Stimulated activated CD8-positive, alpha-beta memory T cell treated with anti-CD3 and anti-CD28 coated beads, Interleukin-4, amount 100 ng/mL, for 4 hours (primary cell): ENCODE measurements at places on chromosomes 12 and 14.

DNA sequence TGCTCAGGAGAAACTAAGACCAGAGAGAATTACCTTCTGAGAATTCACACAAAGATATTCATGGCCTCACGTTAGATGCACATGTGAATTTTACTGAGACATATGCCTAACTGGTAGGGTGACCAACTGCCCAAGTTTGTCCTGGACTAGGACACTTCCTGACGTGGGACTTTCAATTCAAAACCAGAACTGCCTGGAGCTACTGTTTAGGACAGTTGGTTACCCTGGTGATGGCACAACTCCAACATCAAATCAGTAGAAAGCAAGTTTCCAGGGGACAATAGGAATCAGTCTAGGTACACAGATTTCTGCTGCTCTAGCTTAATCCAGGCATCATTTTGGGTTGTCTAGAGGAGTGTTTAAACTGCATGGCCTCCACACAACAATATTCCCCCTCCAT lies 178.7 kb downstream of the GXYLT1 start:
- no peak for DNase-seq

GRCh38 chr12:110367181-110367864 lies 36.2 kb downstream of the ANAPC7 start:
- no peak for DNase-seq

- no peak for DNase-seq
Observed at GRCh38 chr12:114711689-114712152, 27.7 kb upstream of the TBX3 start.

- DNase-seq: no peak
Observed at GRCh38 chr14:32039401-32040030, 37.6 kb upstream of the ARHGAP5 start.

DNA sequence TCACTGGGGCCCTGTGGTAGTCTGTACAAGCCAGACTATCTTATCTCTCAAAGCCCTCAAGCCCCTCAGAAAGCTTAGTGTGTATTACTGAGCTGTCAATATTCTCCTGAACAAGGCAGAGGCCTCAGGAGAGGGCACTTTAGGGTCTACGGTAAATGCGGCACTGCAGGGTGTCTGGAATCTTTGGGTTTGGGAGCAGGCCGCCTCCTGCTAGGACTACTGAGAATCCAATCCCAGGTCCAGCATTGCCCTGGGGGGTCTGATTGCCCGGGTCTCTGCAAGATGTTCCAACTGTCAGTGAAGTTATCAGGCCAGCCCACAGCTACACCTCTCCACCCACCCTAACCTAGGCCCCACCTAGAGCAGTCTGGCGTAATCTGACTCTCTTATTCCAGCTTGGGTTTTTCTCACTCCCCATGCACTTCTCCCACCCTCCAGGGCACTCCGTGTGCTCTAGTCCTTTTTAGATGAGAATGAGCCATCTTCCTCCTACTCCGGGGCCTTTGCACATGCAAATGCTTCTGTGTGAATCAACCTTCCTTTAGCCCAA lies 4.3 kb upstream of the ZFP36L1 start:
- DNase-seq: no peak

DNA sequence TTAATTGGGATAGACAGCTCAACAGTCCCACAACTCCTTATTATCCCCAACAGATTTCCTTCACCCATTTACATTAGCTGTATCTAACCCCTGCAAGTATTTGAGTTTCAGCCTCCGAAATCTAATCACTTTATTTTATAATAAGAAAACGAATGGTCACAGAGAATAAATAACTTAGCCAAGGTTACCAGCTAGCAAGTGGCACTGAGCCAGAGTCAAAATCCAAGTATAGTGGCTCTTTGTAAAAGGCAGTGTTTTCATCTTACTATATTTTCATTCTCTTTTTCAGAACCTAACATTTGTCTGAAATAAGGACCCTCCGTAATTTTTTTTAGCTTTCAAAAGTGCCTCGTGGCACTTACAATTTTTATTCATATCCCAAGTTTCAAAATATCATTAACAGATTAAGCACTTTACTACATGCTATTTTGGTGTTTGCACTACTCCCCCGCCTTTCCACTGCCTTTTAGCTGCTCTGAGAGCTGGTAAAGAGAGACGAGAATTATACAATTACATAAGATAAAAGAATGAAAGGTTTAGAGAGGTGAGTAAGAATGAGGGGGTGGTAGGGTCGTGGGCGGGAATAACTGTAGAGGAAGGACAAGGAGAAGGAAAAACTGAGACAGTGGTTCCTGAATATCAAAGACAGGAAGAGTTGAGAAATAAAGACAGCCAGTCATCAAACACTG lies 3.7 kb upstream of the USP15 start:
- peak; percentile 71 for DNase-seq

- DNase-seq: no peak
Observed at GRCh38 chr12:65392491-65392890, 114.0 kb downstream of the MSRB3 start.

- DNase-seq: no peak
Observed at GRCh38 chr14:89406941-89407340, 10.1 kb downstream of the FOXN3 start.

- DNase-seq: no peak
Observed at GRCh38 chr12:89556976-89557375, 31.1 kb upstream of the POC1B start.

GRCh38 chr14:31962920-31963319 lies 114.2 kb upstream of the ARHGAP5 start:
- no peak for DNase-seq

DNA sequence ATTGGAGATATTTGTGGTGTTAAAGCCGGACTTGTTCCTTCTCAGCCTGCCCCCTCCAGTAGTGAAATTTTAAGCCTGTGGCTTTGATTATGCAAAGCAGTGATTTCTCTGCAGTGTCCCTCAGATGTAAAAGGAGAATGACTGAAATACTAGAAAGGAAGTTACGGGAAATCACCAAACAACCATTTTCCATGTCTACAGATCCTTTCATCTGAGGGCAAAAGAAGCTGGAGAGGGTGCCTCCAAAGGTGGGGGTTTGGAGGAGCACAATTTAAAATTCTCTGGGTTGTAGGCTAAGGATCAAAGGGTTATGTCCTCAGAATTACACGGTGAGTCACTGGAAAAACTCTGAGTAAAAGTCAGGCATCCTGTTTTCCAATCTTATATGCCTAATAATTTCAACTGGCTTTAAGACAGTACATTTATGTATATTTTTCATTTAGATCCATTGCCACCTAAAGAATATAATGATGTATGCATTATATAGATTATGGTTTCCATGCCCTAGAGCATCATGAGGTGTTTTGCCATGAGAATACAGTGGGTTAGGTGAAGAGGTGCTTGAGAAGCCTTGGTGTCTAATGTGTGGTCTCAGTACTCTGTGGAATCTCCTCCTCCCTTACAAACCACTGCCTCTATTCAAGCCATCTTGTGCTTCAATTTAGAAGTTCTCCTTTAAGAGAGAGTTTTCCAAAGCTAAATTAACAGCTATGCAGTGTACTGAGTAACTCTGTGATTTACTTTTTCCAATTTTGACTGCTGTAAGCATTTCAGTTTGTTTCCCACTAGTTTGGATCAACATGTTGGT lies 362.1 kb downstream of the RAD51B start:
- DNase-seq: no peak

DNA sequence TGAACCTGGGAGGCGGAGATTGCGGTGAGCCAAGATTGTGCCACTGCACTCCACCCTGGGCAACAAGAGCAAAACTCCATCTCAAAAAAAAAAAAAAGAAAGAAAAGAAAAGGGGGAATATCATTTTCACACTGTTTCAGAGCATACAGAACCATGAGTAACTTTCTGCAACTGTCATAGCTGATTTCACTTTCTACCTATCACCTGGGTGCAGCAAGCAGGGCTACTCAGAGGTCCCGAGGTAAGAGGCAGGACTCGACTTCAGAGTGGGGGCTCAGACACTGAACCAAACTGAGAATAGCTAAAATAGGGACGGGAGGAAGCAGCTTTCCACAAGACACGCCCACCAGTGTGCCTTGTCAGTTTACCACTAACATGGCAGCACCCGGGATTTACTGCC lies 29.8 kb downstream of the OR10P1 start:
- no peak for DNase-seq

DNA sequence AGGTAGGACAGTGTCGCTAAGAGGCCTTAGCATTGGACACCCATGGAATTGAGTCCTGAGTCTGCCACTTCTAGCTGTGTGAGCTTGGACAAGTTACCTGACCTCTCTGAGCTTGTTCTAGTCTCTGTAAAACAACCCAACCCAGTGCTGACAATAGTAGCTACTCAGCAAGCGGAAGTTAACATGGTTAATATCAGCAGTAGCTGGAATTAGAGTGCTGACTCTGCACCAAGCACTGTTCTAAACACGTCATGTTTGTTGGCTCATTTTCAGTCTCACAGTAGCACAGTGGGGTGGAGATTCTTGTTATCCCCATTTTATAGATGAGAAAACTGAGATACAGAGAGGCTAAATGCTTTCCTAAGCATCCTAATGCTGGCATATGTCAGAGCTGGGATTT lies 47.5 kb upstream of the RIN3 start:
- no peak for DNase-seq

GRCh38 chr12:57138526-57139272 lies 8.7 kb downstream of the LRP1-AS start:
- no peak for DNase-seq

- DNase-seq: no peak
Observed at GRCh38 chr12:121925358-121925695, 6.9 kb downstream of the CFAP251 start.

- DNase-seq: no peak
Observed at GRCh38 chr12:203462-204260, 10.3 kb downstream of the SLC6A12 start.

DNA sequence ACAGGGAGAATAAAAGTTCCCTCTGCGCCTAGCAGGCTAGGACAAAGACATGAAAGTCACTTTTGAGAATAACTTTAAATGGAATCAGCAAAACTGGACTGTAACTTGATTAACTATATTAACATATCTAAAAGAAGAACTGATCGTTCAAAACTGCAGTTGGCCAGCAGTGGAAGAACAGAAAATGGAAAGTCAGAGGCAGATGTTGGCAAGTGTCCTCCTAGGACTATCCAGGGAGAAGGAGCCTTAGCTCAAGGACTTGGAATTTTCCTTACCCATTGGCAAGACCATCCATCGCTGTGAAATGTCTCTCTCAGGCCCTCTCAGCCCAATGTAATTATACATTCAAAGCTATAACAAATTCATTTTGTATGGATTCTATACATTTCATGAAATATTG lies 419.7 kb downstream of the ATP23 start:
- DNase-seq: no peak

GRCh38 chr14:101683365-101683764 lies 78.1 kb upstream of the PPP2R5C start:
- DNase-seq: no peak

DNA sequence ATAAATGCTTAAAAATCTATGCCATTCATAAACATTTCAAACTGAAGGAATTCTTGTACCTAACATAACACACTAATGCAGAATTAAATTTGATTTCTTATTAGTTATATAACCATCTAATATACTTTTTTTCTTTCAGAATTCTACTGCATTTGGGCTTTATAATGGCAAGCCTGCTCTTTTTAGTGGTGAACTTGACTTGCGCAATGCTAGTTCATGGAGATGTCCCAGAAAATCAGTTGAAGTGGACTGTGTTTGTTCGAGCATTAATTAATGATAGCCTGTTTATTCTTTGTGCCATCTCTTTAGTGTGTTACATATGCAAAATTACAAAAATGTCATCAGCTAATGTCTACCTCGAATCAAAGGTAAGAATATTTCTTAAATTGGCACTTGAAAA lies 47.3 kb downstream of the GPR137C start:
- no peak for DNase-seq

DNA sequence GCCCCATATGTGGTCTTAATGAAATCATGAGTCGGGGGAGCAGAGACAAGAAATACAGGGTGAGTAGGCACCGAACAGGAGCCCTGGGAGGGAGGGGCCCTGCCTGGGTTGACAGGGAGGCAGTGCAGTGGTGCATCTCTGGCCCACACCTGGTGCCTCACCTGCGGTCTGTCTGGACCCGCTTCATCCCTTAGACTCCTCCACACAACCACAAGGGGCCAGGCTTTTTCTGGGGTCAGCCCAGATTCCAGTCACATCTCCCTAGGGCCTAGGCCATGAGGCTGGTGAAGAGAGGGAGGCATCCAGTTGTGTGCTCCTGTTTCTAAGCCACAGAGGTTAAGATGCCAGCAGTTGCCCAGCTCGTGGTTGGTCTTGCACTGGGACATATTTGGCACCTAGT lies 343.3 kb upstream of the FKBP4 start:
- no peak for DNase-seq

- no peak for DNase-seq
Observed at GRCh38 chr14:58151133-58152013, 640 bp downstream of the ARMH4 start.

GRCh38 chr12:46499226-46499625 lies 126.7 kb upstream of the SLC38A2 start:
- DNase-seq: no peak

DNA sequence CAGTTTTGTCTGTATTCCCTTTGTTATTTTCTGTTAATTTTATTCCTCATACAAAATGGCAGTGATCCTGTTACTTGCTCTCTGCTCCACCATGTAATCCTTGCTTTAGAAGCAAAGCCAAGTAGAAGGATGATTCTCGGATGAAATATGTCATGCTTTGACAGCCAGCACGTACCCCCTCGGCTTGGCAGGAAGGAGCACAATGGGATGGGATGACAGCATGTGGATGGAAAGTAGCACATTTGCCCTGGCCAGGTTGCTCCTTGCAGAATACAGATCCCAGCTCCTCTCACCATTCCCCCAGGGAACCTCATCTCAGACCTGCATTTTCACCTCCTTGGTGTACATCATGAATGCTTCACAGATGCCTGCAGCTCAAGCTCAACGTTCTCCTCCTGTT lies 35.1 kb upstream of the ATF1 start:
- no peak for DNase-seq

DNA sequence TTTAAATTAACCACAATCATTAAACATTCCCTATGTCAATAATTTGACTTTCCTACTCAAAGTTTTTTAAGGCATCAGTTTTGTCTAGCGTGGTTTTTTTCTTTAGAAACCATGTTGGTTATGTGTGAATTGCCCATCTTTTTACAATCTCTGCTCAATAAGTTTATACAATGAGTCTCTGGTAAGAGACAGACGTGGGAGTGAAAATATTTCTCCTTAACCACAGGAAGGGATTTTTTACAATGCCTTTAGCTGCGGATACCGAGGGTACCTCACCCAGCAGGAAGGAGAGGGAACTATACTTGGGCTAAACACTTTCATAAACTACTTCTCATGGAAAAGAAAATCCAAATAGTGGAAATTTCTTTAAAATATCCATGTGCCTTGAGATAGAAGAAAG lies 191.4 kb upstream of the BCL2L14 start:
- no peak for DNase-seq

DNA sequence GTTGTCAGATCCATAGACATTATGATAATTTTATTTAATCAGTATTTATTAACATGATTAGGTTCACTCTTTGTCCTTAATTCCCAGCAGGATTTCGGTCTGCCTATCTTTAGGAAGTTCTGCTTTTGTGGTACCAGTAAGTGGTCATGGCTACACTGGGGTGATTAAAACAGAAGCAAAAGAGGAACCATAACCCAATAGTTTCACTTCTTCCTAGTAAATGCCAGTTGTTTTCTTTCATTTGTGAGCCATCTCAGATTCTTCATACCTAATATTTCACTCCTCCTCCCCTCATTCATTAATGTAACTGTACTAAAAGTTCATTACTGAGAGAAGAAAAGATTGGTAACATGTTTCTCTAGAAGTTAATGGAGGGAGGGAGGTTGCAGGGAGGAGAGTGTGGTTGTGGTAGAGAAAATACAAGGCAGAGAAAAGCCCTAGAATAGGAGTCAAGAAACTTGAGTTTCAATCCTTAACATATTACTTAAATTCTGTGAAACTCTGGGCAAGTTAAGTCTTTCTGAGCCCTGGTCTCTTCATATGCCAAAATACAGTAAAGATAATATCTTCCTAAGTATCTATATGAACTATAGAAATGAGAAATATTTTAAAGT lies 101.2 kb downstream of the PEBP1 start:
- no peak for DNase-seq
